ENCODE measurements at places on chromosomes 12 and 14.

GRCh38 chr12:227286-227915 lies 13.4 kb upstream of the SLC6A12 start:
- DNase-seq: no peak

DNA sequence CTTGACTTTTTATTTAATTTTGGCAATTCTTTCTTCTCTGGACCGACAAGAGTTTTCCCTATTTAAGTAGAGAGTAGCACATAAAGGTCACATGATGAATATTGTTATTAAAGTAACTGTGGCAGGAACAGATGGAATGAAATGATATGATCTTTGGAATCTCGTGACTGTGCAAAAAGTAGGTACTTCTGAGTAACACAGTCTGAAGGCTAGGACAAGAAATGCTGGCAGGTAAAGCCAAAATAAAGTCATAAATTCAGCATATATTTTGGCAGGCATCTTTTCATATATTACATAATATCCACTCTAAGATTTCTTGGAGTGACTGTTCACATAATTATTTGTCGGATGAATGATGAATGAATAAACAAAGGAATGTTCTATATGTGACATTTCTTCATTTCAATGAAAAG lies 121.4 kb downstream of the EFCAB11 start:
- DNase-seq: no peak

DNA sequence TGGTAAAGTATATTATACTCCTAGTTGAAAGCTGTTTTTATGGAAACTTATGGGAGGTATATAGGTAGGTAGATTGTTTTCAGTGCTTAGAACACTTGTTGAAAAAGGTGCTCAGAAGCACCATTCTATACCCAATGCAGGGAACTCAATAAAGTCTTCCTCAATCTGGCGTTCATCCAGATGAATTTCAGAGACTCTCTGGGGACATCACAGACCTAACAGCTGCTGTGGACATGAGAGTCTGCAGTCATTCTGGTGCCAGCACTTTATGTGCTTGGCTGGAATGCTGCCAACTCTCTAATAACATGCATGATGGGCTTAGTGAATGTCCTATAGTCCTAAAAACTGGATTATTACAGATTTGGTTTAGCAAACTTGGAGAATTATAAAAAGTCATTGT lies 115.9 kb downstream of the NTN4 start:
- no peak for DNase-seq

DNA sequence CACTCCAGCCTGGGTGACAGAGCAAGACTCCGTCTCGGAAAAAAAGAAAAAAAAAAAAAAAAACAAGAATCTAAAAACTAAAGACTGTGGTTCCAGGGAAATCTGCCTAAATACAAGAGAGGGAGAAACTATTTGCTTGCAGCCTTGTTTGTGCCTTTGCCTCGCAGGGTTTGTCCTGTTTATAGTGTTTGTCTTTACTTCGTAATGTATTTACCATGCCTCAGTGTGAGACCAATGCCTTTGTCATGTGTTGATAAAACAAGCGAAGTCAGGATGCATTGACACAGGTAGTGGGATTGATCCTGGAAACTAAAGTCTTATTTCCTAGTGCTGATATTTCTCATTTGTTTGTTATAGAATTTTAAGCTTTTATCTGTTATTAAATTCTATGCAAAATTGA lies 199.0 kb downstream of the EXOC5 start:
- DNase-seq: no peak

GRCh38 chr12:32107359-32108267 lies 966 bp downstream of the BICD1 start:
- peak; percentile 37 for DNase-seq

DNA sequence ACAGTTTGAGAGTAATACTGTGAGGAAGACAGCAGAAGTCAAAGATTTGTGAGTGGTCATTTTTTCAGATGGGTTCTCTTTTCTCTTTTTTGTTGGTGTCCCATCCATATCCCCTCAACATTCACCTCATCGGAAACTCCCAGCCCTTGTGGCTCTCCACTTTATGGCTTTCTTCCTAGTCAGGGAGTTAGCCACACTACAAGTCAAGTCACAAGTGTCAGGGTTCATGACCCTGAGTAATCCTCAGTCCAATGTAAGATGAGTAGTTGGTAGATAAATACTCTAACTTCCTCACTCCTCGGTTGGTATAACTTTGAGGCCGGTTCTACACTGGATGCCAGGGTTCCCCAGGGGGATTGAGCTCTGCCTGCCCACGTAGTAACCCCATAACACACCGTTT lies 41.4 kb downstream of the PTGER2 start:
- no peak for DNase-seq

GRCh38 chr12:61991661-61992060 lies 268.5 kb upstream of the USP15 start:
- DNase-seq: no peak

DNA sequence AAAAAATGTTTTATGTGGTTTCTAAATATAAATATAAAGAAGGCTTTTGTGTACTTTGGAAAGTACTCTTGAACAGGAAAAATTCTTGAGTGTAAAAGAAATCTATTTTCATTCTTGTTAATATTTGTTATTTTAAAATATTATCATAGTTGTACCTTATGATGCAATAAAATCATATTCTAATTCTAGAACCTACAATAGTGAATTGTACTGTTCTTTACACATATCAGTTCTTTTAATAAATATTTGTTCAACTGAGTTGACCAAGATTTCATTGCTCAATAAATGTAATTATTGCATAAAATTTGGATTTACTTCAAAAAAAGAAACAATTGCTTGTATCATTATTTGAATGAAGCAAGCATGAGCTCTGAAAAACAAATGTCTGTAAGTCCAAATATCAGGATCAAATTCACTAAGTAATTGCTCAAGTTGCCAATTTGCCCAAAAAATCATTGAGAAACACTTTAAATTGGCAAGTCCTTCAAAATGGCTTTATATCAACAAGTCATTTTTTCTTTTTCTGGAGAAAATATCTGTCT lies 191.6 kb upstream of the SLC16A7 start:
- DNase-seq: peak; percentile 89

DNA sequence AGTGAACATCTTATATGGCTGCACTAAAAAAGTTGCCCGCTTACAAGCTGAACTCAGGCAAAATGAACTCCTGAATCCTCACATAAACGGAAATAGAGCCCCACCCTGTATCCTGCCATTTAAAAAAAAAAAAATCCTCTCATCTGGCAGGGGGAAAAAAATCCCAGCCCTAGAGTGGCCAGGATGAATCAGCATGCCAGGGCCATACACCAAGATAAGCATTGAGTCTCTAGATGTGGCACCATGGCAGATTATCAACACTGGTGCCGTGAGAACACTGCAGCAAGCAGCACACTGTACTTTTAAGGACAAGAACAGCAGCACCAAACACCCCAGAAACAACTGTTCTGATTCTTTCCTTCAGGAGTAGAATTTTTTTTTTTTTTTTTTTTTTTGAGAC lies 65.5 kb downstream of the RASSF3 start:
- peak; percentile 24 for DNase-seq

DNA sequence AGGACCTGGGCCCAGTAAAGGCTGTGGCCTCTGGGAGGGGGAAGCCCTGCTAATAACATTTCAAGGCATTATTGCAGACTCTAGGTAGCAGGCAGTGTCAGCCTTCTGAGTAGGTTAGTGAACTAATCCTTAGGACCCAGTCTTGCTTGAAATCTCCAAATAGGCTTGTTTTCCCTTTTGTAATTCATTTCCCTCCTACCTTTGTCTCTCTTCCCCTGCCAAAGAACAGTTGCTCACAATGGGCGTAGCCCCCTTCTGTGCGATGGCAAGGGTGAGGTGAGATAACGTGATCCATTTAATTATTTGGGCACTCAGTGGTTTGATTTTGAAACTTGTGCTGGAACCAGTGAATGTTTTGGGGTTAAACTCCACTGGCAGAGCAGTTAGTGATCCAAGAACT lies 10.9 kb downstream of the PELI2 start:
- no peak for DNase-seq

- peak; percentile 98 for DNase-seq
These were observed 1.2 kb upstream of the RAN start for GRCh38 chr12:130870442-130871285.

DNA sequence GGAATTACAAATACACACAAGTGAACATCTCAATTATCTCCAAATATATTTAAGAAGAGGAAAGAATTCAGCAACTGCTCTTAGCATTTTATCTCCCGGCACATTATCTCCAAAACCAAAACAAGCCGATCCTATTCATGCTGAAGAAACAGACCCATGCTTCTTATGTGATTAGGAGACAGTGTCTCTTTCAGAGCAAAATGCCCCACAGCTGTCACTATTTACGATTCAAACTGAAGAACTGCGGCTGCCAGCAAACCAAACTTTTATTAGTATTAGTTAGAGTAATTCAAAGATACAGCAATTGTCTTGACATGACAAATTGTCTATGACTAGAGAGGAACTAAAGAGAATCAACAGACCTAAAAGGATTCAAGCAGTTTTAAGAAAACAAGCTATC lies 79.4 kb downstream of the SETD3 start:
- no peak for DNase-seq

GRCh38 chr14:80223696-80224465 lies 12.6 kb upstream of the DIO2 start:
- peak; percentile 38 for DNase-seq

GRCh38 chr14:86331341-86331740 lies 801.4 kb downstream of the FLRT2 start:
- no peak for DNase-seq

DNA sequence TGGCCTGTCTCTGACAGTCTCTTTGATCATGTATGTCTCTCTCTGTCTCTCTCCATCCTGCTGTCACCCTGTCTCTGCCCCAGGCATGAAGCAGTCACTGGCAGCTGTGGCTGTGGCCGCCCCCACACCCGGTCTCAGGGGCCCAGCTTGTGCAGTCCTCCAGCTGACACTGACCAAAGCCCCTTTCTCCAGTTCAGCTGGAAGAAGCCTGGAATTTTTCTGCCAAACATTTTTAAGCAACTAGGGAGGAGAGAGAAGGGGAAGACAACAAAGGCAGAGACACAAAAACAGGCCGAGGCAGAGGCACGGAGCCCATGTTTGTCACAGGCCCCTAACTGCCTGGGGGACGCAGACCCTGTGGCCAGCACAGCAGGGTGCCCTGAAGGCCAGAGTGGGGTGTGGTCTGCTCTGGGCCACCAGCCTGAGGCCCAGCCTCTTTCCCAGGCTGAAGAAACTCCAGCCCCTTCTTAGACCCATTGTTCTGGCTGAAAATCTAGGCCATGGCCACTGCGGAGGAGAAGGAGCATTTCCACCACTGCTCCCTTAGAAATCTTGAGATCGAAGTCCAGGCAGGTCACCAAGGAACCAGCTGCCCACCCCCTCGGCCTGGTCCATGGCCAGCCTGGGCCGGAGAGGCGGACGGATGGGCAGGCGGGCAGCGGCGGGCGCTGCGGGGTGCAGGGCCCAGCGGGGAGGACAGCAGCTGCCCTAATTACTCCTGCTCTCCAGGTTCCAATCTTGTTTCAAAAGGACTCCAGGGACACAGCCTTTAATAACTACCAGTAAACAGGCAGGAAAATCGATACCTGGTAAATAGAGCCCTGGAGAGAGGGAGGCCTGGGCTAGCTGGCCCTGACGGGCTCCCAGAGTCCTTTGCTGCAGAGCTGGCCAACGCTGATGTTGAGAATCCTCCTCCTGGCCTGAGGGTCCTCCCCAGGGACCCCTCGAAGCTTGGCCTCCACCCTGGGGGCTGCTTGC lies 14.9 kb downstream of the DTX1 start:
- no peak for DNase-seq

GRCh38 chr12:27367078-27367477 lies 34.4 kb downstream of the BMAL2 start:
- no peak for DNase-seq

DNA sequence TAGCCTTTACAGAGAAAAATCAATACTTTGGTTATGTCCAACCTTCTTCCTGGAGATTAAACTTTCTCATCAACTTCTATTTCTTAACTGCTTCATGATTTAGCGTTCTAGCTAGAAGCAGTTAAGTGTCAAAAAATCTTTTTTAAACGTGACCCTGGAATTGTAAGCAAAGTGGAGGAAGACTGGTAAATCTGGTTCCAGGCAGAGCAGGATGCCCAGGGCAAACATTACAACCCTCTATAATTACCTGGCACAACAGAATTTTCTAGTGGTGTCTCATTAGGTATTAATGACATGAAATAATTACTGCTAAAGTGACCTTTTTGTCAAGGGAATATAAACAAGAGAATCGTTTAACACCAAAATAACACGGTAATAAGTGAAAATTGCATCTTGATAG lies 320.8 kb downstream of the MED13L start:
- DNase-seq: no peak

DNA sequence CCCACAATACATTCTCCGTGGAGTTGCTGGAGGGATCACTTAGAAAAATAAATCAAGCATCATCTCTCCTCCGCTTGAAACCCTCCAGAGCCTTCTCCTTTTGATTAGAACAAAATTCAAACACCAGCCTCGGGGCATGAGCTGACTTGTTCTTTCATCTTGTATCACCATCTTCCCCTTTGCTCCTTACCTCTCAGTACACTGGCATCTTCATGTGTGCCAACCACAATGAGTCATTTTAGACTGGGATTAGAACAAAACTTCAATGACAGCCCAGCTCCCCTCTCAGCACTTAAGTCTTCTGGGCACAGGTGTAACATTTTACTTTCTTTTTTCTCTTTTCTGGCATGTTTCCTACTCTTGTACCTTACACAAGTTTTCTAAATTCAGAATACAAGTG lies 1159.2 kb upstream of the TMEM132C start:
- DNase-seq: no peak

GRCh38 chr14:64444140-64444539 lies 21.2 kb upstream of the AKAP5 start:
- no peak for DNase-seq

- DNase-seq: no peak
These were observed 1.1 kb downstream of the ALX1 start for GRCh38 chr12:85280984-85281630.

DNA sequence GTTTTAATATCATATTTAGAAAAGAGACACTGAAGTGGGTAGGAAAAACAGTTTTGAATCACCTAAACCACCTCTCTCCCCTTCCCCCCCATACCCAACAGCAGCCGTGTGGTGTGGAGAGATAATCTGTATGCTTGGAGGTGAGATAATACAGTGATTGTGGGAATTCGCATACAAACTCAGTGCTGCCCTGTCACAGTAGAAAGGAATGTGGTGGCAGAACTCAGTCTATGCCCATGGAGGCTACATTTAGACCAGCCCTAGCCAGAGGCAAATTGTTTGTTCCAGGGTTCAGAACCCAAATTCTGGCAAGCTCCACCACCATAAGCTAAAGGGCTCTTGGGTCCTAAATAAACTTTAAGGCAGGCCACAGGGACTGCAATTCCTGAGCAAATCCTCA lies 827.0 kb downstream of the C12orf50 start:
- DNase-seq: no peak

- no peak for DNase-seq
These were observed 1143.6 kb downstream of the FLRT2 start for GRCh38 chr14:86673523-86673969.

DNA sequence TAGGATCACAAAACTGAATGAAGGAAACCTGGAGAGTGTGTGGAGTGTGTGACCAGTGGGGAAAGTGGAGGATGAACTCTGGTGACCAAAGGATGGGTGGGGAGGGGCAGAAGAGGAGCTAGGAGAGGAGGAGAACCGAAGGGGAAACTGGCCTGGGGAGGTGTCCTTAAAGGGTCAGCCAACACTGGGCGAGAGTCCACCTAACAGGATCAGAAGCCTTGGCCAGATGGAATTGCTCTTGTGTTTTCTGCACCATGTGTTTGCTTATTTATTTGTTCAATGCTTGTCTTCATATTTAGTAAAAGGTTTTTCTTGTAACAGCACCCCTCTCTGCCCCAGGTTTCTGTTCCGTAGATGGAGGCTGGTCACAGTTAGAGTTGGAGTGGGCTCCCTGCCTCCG lies 34.5 kb upstream of the ATP23 start:
- DNase-seq: no peak

GRCh38 chr12:77113971-77114370 lies 48.6 kb upstream of the E2F7 start:
- DNase-seq: no peak

All from fibroblast of gingiva (primary cell).